ENCODE measurements at places on chromosomes 1 and 21.

GRCh38 chr1:165738794-165739193 lies 29.9 kb downstream of the TMCO1 start:
- no peak for DNase-seq

DNA sequence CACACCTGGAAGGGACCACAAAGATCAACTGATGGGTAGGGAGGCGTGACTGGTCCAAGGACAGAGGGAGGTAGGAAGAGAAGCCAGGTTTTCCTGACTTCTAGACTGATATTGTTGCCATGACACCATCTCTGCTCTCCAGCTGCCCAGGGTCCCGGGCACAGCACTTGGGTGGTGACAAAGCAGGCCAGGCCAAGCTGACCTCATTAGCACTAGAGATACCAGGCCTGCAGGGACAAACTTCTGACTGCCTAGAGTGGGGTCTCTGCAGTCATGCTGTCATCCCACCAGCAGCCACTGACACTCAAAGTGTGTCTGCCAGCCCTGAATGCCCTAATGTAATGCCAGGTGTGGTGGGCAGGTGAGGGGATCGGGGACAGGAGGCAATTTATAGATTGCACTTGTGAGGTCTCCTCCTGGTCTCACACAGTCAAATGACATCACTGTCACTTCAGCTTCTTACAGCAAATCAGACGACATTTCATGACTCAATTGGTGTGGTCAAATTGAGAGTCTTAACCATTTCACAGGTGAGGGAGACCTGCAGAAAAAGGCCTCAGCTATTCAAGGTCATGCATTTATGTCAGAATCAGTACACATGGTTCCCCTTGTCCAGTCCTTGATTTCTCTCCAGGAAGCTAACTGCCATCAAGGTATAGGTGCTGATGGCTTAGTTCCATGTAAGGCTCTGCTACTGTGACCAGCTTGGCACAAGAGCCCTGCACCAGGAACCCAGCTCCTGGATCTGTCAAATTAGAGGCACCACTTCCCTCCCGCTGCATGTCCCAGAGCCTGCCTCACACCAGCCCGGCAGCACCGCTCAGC lies 2.7 kb downstream of the SLC9A1 start:
- no peak for DNase-seq

GRCh38 chr1:40652468-40652867 lies 13.0 kb downstream of the RIMS3 start:
- DNase-seq: no peak

- DNase-seq: no peak
Observed at GRCh38 chr1:48710915-48711314, 65.8 kb downstream of the BEND5 start.

- peak; percentile 50 for DNase-seq
Observed at GRCh38 chr1:87335175-87335884, 6.7 kb downstream of the LMO4 start.

DNA sequence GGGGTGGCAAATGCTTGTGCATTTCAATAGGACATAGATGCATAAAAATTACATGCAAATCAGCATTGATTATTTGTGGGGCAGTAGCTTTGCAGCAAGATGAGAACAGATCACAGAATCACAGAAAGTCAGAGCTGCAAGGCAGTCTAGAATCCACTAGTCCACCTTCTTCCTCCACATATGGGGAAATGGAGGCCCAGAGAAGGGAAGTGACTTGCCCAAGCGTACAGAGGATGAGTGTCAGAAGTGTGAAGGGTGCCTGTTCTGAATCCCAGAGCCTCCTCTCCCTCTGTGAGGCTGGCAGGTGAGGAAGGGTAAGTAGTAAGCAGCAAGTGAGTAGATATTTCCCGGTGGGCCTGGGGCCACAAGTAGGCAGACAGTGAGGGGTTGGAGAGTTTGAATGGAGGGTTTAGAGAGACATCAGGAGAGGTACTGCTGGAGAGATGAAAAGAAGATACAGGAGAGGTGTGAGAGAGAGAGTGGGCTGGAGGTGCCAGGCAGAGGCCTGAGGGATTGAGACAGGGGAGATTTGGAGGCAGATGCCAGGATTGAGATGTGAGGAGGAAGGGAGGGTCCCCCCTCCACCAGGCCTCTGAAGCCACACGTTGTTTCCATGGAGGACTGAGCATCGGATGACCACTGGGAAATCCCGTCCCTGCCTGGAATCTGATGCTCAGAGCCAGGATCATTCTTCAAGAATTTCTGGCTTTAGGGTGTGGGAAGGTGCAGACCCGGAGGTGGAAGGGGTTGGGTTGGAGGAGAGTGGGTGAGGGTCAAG lies 4.8 kb upstream of the MYOG start:
- no peak for DNase-seq

Data from activated CD4-positive, alpha-beta T cell treated with anti-CD3 and anti-CD28 coated beads, Interleukin-2, amount 50 U/mL, for 24 hours (primary cell).